ENCODE measurements at places on chromosomes 5 and 9.

GRCh38 chr5:547086-547924 lies 23.1 kb upstream of the SLC9A3 start:
- no peak for DNase-seq

GRCh38 chr9:107218829-107219485 lies 64.1 kb upstream of the RAD23B start:
- no peak for DNase-seq

DNA sequence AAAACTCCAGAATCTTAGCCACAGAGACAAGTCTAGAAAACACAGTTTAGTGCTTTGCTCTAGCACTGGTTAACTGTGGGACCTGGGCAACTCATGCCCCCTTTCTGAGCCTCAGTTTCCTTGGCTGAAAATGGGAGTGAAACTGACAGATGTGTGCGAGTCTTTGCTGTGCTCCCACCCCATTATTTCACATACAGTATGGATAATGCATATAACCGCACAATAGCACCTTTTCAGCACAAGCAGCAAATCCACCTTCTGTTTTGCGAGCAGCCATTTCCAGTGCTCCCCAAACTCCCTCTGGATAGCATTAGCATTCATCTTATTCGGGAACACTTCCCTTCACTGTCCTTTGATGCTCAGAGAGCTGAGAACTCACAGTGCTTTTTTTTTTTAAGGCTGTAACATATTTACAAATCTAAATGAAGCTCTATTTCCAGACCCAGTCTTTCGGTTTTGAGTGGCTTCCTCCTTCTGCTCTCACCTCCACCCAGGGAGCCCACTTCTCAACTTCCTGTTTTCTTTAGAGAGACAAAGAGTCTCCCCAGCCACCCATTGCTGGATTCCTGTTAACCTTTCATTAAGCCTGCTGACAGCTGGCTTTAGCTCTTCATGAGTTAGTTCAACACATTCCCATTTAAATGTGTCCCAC lies 49.2 kb downstream of the TIMD4 start:
- DNase-seq, result peak; percentile 2

- no peak for DNase-seq
Observed at GRCh38 chr5:152262667-152263066, 142.4 kb downstream of the NMUR2 start.

GRCh38 chr9:120579139-120580050 lies 572 bp downstream of the CDK5RAP2 start:
- DNase-seq, result no peak

GRCh38 chr5:119288379-119289033 lies 67.3 kb upstream of the TNFAIP8 start:
- DNase-seq, result no peak

DNA sequence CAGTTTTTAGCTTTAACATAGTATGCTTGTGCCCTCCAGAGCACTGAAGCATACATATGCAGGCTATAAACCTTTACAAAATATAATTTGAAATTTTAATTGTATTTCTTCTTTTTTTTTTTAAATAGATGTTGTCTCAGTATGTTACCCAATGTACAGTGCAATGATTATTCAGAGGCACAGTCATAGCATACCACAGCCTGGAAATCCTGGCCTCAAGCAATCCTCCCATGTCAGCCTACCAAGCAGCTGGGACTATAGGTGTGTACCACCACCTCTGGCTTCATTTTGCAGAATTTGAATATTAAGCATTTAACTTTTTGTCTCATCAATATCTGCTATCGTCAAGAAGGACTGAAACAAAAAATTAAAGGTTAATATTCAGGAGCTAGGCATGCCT lies 16.9 kb upstream of the ZNF782 start:
- no peak for DNase-seq

GRCh38 chr9:132146039-132146438 lies 15.8 kb upstream of the NTNG2 start:
- no peak for DNase-seq

- DNase-seq, result no peak
Observed at GRCh38 chr9:94801234-94801633, 74.7 kb downstream of the AOPEP start.

GRCh38 chr9:129482521-129483414 lies 138.1 kb downstream of the C9orf50 start:
- no peak for DNase-seq

GRCh38 chr5:55108661-55109060 lies 6.2 kb downstream of the GZMA start:
- no peak for DNase-seq

DNA sequence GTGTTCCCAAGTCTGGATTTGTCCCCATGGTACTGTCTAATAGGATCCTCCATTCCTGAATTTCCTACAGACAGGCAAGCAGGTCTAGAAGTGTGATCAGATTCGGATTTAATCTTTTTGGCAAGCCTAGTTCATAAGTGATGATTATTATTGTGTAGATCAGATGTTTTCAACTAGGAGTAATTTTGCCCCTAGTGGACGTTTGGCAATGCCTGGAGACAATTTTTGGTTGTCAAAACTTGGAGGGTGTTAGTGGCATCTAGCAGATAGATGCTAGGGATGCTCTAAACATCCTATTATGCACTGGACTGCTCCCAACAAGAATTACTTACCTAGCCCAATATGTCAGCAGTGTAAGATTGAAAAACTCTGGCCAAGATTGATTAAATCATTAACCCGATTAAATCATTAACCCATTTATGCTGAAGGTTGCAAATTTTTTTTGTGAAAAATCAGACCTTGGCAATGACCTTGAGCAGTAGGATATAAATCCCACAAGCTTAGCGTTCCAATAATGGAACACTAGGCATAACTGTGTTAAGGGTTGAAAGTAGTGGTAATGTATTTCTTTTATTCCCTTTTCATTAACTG lies 28.2 kb downstream of the TCERG1 start:
- DNase-seq, result no peak

Measured in stimulated activated CD8-positive, alpha-beta memory T cell treated with anti-CD3 and anti-CD28 coated beads, Interleukin-4, amount 100 ng/mL, for 4 hours (primary cell).